ENCODE measurements at places on chromosomes 13 and 19.

DNA sequence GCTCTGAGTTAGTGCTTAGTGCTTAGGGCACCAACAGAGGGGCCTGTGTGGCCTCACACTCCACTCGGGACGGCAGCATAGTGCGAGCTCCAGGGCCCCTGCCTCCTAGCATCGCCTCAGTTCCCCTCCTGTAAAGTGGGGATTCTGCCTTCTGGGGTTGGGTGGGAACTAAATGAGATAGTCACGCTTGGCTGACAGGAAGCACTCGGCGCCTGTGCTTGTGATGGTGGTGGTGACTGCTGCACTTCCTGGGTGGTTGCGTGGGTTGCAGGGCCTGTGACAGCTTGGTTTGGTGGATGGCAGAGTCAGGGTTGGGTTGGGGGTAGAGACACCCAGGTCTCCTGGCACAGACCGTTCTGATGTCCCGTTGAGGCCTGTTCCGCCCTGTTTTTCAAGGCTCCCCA is 7.7 kb downstream of the PLEKHF1 start:
- no peak for DNase-seq

GRCh38 chr19:18746401-18747325 is 44.4 kb downstream of the COMP start:
- DNase-seq, result no peak

DNA sequence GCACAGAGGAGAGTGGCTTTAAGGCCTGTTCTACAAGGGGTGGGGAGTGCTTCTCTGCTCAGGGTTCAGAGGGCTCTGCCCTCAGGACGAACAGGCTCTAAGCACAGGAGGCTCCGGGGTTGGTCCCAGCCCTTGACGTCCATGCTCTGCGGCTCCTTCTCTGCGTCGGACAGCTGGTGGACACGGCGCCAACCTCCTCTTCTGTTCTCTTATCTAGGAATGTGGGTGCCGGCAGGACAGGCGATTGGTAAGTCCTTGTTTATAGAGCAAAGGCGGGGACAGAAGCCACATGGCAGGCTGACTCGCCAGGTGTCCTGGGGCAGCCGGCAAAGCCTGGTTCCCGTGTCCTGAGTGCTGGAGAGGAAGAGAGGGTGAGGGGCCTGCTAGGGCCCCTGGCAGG is 8.4 kb upstream of the RPS15 start:
- no peak for DNase-seq

- no peak for DNase-seq
These were observed 236.5 kb upstream of the SLC10A2 start for GRCh38 chr13:103302676-103303075.

DNA sequence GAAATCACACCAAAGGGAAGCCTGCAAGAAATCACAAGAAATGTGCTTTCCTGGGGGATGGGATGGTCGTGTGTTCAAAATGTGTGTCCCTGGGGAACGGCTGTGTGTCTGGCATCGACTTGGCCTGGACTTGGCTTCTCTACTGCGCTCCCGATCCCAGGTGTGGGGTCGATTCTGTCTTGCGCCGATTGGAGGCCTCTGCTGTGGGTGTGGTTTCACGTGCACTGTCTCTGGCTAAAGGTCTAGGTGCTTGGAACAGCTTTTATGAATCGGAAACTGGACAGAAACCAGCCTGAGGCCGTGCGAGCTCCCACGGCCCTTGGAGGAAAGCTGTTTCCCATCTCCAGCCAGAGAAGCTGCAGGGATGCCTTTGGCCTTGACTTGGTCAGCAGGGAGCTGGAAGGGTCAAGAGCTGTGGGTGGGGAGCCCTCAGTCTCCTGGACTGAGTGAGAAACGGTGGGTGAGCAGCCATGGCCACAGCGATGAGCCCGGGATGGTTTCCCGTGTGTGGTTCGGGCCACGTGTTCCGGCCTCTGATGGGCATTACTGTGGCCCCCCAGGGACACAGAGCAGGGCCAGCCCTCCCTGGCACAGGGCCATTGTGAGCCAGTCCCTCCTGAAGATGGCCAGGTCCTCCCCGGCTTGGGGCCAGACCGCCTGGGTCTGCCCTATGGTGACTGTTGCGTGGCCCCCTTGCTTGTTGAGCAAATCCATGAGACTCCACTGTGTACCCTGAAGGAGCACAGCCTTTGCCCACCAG is 29.7 kb downstream of the MCF2L start:
- DNase-seq, result no peak

DNA sequence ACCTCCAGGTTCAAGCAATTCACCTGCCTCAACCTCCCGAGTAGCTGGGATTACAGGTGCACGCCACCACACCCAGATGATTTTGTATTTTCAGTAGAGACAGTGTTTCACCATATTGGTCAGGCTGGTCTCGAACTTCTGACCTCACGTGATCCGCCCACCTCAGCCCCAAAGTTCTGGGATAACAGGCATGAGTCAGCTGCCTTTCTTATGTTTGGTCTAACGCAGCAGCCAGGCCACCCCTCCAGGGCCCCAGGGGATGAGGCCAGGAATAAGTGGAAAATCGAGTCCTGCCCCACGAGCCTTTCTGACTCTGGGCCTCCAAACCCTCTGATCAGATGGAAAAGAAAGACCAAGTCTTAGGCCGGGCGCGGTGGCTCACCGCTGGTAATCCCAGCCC is 44.5 kb downstream of the CERS4 start:
- DNase-seq, result no peak

GRCh38 chr13:85853161-85853894 is 54.1 kb upstream of the SLITRK6 start:
- no peak for DNase-seq

- no peak for DNase-seq
These were observed 94.6 kb downstream of the TSHZ3 start for GRCh38 chr19:31254611-31255010.

GRCh38 chr19:44613295-44614178 is at the start of gene IGSF23:
Gene IGSF23 (plus strand): TSS chr19:44613563. CDS start chr19:44613646, 83 bp downstream.
- no peak for DNase-seq

DNA sequence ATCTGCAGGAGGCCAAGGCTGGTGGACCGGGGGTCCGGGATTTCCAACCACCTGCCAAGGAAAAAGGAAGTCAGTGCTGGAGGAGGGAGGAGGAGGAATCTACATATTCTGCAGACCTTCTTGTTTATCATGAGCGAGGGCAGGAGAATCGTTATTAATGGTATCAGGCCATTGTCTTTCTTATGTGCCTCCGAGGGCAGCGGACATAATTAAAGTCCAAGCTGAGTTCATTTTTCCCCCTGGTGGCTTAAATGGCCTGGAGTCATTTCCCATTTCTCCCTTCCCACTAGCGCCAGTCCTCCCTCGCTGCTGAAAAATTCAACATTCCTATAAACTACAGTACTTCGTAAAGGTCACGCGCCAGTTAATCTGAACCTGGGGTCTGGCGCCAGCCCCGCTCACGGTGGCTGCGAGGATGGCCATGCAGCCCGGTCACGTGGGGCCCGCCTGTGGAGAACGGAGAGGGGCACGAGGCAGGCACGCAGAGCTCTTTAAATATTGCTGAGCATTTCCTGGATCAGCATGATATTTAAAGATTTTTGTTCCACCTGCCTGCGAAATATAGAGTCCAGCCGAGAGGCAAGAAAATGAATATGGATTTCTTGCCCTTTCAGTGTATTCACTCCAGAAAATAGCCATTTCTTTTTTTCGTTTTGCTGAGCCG is 85.2 kb upstream of the PCDH8 start:
- no peak for DNase-seq

- no peak for DNase-seq
These were observed 102.6 kb upstream of the FNDC3A start for GRCh38 chr13:48873081-48873480.

DNA sequence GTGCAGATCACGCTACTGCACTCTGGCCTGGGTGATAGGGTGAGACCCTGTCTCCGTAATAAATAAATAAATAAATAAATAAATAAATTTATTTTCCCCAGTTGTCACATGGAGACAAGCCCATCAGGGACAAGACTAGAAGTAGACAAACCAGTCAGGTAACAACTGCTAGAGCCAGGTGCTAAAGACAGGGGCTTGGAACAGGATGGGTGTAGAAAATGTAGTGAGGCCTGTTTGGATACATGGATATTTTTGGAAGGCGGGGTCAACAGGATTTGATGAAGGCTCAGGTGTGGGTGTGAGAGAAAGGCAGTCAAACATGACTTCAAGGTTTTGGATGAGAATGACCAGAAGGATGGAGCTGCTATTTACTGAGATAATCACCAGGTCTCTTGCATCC is 27.7 kb upstream of the TPM4 start:
- DNase-seq, result no peak

DNA sequence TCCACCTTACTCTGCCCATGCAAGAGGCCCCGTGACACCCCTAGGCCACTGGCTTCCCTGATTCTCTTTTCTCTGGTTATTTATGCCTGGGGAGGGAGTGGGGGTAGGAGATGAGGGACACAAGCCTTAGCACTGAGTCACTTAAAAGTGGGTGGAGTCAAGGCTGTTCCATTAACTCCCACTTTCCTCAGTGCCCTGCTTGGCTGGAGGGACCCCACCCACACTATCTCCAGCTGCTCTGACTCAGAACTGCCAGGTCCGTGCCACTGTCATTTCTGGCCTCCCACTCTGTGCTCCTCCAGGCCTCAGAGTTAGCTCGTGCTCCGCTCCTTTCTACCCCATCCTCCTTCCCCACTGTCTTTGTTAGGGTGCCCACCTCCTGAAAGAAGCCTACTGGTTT is 113.4 kb upstream of the UQCRFS1 start:
- no peak for DNase-seq

DNA sequence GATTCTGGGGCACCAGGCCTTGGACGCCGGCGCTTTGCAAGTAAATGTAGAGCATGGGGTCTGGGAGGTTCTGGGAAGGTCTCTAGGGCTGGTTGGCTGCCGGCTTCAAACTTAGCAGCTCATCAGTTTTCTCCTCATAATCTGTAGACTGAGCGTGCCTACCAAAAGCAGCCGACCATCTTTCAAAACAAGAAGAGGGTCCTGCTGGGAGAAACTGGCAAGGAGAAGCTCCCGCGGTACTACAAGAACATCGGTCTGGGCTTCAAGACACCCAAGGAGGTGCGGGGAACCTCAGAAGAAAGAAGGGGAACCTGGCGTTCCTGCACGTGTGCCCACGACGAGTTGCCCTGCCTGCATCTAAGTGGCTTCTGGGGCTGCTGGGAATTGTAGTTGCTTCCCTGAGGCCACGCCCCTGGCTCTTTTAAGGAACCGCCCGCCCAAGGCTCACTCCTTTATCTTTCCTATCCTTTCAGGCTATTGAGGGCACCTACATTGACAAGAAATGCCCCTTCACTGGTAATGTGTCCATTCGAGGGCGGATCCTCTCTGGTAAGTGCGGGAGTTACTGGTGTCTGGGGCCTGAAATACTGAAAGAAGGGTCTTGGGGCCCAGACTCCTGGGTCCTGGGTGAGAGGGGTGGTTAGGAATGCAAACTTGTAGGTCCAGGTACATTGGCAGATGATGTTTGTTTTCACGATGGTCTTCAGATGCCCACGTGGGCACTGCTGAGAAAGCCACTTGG is 984 bp downstream of the RPS11 start:
- DNase-seq, result no peak

DNA sequence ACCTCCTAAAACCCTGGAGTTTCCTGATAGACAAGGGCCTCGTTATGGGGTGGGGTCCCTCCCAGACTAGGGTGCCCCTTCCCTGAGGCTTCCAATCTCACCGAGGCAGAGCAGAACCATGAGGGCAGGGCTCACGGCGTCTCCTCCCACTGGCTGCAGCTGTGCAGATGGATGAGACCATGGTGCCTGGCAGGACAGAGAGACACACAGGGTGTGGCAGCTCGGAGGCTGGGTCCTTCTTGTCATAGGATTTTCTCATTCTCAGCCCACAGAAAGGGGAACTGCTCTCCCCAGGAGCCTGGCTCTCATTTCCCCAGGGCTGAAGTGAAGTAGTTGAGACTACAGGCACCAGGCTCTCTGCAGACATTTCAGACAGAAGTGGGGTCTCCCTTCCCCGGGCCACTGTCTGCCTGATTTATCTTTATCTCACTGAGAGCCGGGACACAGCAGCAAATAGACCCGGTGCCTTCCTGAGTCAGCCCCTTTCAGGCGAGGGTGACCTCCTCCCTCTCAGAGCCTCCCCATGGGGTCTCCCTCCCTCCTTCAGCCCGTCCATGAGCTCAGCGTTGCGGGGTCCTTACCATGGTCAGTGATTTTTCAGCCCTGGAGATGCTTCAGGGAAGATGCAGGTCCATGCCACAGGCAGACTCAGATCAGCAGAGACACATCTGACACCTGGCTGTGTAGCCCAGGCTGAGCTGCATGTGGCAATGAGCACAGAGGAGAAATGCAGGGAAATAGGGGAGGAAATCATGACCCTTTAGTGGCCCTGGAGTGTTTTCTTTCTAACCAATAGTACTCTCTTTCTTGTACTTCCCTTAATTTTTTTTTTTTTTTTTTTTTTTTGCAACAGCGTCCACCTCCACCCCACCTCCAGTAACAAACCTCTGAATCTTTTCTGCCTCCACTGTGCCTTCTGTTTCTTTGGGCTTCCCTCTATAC is at the start of gene LILRA5:
Gene LILRA5, minus strand, starts transcription at position 731 of the 942 bp plus-strand sequence. Its CDS starts 147 bp downstream, at position 584.
- no peak for DNase-seq

GRCh38 chr13:23915308-23915707 is 18.0 kb upstream of the C1QTNF9B start:
- DNase-seq, result no peak

DNA sequence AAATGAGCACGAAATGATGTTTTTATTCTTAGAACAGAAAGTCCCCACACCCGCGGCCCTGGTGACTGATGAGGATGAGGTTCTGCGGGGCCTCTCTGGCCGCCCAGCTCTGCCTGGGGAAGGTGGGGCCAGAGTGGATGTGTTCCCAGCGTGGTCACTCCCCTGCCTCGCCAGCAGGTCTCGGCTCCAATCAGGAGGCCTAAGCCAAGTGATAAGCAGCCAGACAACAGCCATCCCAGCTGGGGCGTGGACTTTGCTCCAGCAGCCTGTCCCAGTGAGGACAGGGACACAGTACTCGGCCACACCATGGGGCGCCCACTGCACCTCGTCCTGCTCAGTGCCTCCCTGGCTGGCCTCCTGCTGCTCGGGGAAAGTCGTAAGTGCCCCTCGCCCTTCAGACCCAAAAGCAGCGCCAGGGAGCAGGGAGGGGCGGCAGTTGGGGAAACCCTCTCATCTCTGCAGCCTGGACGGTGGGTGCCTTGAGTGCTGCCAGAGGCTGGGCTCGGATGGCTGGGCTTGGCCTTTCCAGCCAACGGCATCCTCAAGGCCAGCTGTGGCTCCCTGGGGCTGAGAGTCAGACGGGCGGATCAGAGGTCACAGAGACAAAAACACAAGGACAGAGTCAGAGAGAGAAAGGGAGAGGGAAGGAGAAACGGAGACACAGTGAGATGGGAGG is at the start of gene F10:
Gene F10, plus strand, starts transcription at position 250 of the 676 bp plus-strand sequence. Its CDS starts 57 bp downstream, at position 307.
- DNase-seq, result no peak

DNA sequence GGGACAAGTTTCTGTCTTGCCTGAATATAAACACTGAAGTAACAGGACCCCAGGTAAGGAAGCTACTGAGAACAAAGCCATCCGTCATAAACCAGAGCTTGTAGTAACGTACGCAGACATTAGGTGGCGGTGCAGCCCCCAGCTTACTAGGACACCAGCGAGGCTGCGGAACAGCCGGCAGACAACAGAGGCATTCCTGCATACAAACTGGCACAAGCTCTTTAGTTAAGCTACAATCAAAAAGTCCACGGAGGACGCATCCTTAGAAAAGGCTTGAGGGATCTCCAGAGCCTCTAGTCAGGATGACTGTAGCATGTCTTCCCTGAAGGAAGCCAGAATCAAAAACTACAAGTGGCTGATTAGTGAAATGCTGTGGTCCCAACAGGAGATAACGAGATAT is 26.2 kb downstream of the ZNF160 start:
- DNase-seq, result no peak

- no peak for DNase-seq
These were observed 214.9 kb upstream of the EDNRB start for GRCh38 chr13:78133511-78133910.

GRCh38 chr19:3404324-3405260 is 38.2 kb downstream of the NFIC start:
- DNase-seq, result no peak

GRCh38 chr19:4598712-4599111 is 39.2 kb upstream of the SEMA6B start:
- no peak for DNase-seq

GRCh38 chr13:85976242-85976641 is 177.0 kb upstream of the SLITRK6 start:
- DNase-seq, result no peak
